A172 (cell line): ENCODE measurements at places on chromosomes 6 and 20. TPM values are rescaled to one million over a fixed set of nuclear protein-coding genes. Genes with fewer than 3 reads are reported as not detected.
A peak's percentile ranks its signal among the peaks of the same experiment; 100 is the strongest.

Gene ERVFRD-1
- total RNA-seq: not detected in 2 replicates

Gene VWA7
- total RNA-seq: 0.60 and 3.2 TPM in 2 replicates

Gene SLC22A3
- 0.10 TPM in 1 of 2 replicates, not detected in the other for total RNA-seq

DNA sequence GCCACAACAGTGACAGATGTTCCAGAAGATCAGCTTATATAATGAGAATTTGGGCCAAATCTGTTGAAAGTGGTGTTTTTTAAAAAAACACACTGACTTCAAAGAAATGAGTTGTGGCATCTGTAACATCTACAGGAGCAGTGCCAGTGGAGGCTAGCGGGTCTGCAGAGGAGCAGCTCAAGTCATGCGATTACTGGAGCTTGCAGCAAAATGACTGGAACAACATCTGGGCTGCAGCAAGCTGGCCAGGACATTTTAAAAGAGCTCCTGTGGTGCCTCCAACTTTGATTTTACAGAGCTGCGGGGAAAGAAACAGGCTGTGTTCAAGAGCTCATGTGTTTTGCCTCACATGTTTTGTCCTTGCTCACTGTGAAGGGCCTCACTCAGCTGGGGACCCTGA, 57.2 kb downstream of the TBX18 start:
- DNase-seq: no peak

DNA sequence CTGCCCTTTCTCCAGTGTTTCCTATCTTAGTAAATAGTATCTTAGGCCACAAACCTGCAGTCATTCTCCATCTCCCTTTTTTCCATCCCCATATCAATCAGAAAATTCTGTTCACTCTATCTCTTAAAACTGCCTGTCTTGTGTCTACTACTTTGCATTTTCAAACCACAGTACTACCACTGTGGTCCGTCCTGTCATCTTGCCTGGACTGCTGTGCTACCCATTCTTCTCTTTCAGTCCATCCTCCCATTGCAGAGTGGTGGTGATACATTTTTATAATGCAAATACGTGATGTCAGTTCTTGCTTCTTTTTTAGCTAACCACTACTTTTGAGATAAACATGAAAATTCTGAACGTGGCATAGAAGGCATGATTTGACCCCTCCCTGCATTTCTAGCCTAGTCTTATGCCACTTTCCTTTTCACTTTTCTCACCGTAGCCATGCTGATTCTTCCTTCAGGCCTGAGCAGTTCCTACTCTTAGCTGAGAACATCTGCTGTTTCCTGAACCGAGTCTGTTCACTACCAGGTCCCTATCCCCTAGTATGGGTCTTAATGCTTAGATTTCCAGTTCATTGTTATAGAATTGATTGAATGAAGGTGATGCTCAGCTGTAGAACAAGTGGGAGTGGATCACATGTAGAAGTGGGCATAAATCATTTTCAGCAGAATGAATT, 13.8 kb downstream of the TBPL1 start:
- DNase-seq: no peak

- no peak for DNase-seq
Measured at GRCh38 chr6:107305391-107305790, 154.0 kb downstream of the PDSS2 start.

GRCh38 chr6:161486361-161487216, 212.7 kb upstream of the AGPAT4 start:
- DNase-seq: peak; percentile 64

GRCh38 chr20:58705208-58705926, 12.8 kb downstream of the NPEPL1 start:
- DNase-seq: no peak
